ENCODE measurements at places on chromosomes 6 and 20.

DNA sequence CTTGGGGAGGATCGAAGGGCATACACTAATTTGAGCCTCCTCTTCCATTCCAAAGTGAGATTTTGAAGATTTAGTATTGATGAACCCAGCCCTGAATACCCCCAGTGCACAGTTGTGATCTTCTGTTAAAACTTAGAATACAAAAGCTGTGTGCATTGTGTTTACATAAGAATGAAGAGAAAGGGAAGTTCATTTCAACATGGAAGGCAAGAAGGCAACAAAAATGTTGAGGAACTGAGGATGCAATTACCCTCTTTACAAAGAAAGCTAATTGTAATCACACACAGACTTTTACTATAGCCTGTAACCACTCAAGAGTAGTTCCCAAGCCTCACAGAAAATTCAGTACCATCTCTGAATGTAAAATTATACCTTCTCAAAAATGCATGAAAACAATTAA lies 49.3 kb downstream of the GFOD1 start:
- DNase-seq: no peak

DNA sequence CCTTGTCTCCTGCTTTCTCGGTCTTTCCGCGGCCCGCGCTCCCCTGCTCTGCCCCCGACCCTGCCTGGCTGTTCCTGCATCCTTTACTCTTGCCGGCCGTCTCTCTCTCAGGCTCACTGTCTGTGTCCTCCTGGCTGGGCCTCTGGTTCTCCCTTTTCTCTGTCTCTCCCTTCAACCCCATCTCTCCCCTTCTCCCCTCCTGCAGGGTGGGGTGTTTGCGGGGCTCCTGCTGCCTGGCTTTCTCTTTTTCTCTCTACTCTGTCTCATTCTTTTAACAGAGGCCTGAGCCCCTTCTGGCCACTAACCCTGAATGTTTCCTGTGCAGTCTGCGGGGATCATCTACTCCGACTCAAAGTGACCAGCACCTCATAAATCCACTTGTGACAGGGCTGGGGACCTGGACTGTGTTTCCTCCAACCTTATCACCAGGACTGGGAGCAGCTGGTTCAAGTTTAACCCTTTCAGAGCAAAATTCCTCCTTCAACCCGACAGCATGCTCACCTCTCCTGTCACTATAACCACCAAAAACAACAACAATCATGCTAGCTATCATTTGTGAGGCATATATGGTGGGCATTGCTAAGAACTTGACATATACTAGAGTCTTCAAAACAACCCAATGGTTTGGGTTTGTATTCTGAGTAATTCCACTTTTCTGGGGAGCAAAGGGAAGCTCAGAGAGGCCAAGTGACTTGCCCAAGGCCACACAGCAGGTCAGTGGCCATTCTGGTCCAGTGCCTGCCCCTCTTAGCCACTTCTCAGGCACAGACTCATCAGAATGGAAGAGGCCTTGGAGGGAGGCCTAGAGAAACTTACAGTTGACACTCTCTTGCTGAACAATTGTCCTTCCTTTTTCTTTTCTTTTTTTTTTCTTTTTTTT lies 811 bp upstream of the RSPO4 start:
- DNase-seq: no peak

DNA sequence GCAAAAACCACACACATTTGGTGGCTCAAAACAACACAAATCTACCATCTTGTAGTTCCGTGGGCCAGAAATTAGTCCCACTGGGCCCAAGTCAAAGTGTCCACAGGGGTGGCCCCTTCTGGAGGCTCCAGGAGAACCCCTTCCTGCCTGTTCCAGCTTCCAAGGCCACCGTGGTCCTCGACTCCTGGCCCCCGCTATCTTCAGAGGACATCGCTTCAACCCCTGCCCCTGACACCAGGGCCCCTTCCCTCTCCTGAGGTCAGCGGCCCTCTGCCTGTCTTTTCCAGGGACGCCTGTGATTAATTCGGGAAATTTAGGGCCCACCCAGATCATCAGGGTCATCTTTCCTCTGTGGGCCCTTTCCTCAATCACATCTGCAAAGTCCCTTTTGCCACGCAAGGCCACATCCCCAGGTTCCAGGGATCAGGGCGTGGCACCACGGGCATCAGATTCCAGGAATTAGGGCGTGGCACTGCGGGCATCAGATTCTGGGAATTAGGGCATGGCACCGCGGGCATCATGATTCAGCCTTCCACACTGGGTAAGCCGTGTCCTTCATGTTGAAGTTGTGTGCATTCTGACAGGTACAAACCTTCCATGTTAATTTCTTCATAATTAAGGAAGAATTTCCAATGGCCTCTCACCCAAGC lies 59.9 kb upstream of the SMOC2 start:
- DNase-seq: no peak

- DNase-seq: no peak
Observed at GRCh38 chr6:167995731-167996151, 1.7 kb upstream of the KIF25 start.

- no peak for DNase-seq
Observed at GRCh38 chr6:77910826-77911225, 258.0 kb downstream of the MEI4 start.

- DNase-seq: no peak
Observed at GRCh38 chr6:108068618-108069017, 5.9 kb downstream of the OSTM1 start.

DNA sequence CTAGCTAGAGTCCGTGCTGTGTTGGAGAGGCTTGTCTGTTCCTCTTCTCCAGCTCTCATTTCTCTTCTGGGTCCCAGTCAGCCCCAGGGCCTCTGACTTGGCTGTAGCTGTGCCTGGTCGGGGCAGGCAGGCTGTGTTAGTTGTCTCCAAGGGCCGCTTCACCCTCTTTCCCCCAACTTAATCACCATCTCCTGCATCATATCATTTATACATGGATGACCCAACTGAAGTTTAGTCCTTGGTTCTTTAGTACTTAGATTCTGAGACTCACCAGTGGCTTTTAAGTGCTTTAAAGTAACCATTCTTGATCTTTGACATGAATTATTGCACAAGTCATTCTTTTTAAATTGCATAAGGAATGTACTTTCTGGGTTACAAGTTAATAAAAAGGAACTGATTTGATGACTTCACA lies 127.3 kb downstream of the RTN4IP1 start:
- DNase-seq: no peak

- no peak for DNase-seq
Observed at GRCh38 chr6:155317186-155317585, 2.9 kb upstream of the TFB1M start.

GRCh38 chr6:6711031-6711785 lies 122.7 kb downstream of the LY86 start:
- no peak for DNase-seq

DNA sequence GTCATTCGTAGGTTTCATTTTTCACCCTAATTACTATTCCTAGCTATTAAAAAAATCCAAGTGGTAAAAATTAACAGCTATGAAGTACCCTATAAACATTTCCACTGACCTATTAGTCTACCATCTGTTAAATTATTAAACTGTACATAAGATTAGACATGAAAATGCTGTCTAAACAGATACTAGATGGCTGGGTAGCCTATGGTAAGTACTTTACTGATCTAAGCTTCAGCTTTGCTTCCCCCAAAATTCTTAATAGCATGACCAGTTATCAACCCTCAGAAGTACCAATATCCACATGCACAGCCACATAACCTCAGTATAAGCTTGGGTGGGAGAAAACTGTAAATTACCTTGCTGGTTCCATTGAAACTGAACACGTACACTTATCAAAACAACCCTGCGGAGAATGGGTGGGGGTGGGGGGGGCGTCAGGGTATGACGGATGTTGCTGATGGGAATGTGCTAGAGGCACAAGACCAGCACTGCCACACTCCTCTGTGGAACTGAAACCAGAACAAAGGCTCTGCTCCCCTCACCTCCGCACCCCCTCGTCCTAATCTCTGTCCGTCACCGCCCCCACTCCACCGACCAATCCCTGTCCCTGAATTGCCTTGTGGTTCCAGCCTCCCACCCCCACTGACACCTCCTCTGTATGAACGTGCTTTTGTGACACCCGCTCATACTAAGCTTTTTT lies 45.3 kb downstream of the B4GALT5 start:
- DNase-seq: no peak

DNA sequence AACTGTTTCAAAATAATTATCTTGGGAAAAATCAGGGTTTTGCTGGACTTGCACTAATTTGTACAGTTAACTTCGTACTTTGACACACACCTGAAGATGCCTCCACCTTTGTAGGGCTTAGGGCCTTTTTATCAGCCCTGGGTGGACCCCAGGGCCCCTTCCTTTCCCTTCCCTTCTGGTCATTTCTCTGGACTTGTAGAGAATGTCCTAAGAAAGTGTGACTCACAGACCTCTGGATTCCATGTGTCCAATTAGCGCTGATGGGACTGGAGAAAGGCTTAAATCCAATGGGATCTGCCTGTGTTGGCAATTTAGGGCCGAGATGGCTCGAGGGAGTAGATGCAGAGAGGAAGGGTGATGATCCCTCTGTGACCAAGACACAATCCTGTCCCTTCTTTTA lies 9.3 kb downstream of the TRIM15 start:
- DNase-seq: no peak

DNA sequence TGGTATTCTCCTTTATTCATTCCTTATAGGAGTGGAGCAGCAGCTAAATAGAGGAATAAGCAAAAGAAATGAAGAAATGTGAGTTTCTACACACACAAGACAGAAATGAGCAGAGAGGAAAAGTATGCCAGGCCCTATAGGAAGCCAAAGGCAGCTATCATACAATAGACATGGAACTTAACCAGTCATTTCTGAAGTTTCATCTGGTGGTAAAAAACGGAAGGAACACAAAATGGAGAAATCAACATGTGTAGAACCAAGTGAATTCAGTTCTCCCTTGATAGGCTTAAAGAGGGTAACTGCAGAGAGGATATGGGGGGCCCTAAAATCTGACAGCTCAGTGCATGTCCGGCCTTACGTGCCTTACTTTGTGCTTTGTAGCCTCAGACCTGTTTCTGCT lies 44.6 kb downstream of the TSBP1 start:
- DNase-seq: no peak

GRCh38 chr6:138724015-138724414 lies 49.6 kb upstream of the CCDC28A start:
- DNase-seq: peak; percentile 27

DNA sequence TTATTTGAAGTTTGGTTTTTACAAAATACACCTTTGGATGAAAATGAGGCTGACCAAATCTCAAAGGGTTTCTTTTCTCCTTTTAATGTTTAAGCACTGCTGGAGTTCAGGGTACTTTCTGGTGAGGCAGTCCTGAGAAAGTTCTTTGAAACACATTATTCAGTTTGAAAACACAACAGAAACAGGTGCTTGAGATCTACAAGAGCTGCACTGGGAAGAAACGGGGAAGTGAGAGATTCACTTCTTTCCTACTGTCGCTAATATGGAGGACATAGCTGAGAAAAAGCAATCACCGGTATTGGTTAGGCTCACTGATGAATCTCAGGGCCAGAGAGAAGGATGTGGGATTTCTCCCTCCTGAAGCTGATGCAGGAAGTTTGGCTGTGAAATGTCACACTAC lies 22.9 kb upstream of the TMEM170B start:
- no peak for DNase-seq

GRCh38 chr20:41094353-41095055 lies 42.8 kb upstream of the PLCG1 start:
- no peak for DNase-seq

GRCh38 chr6:54617730-54618129 lies 228.8 kb upstream of the FAM83B start:
- DNase-seq: no peak

DNA sequence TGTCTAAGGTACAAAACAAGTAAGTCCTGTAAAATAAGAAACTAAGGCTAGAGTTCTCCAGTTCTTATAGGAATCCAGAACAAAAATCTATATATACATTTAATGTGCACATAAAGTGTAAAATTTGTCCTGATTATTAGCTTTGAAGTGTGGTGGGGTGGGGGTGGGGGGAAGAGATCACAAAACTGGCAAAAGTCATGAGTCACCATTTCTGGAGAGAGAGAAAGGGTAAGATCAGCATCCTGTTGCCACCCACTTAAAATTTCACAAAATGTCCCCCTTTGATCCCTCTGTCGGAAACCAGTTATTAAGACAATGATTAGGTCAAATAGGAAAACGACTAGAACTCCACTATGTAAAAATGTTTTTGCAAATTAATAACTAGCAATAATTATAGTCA lies 482.0 kb upstream of the POU3F2 start:
- no peak for DNase-seq

GRCh38 chr6:147117011-147117410 lies 87.2 kb upstream of the STXBP5 start:
- DNase-seq: no peak

DNA sequence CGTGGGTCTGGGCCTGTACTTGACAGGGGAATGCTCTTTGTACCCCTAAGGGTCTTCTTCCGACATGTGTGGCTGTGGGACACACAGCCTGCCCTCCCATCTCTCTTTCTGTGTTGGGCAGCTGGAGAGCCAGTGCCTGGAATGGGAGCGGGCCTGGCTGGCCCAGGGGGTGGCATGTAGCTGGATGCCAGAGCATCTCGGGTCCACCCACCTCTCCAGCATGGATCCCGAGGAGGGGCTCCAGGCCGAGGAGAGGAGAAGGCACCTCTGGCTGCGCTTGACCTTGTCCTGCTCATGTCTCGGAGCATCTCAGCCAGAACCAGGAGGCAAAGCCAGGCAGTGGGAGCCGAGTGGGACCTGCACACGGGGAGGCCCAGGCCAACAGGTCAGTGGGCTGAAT lies 16.0 kb downstream of the CDH4 start:
- DNase-seq: no peak

- DNase-seq: no peak
Observed at GRCh38 chr6:29656157-29656556, 735 bp upstream of the MOG start.

DNA sequence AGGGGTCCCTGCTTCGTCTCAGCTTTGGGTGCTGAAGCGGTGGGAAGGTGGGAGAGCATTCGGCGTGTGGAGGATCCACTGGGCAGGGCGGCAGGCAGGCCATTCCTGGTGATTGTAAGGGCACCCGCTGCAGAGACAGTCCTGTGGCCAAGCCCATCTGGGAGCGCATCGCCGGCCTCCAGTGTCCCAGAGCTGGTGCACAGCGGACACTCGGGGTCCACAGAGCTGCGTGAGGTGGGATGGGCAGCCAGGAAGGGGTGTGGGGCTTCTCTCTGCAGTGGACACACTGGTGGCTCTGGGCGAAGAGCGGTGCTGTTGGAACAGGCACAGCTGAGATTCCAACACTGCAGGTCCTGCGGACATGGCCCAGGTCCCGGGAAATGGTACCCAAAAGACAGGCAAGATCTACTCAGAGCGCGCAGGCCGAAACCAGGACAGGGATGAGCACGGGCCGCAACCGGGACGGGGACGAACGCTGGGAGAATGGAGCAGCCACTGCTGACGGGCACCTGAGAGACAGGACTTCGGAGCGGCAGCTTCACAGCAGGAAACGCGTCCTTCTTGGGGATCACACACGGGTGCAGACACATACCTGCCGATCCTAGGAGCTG lies 188.2 kb downstream of the ERMARD start:
- DNase-seq: no peak
